ENCODE measurements at places on chromosomes 1 and 21.

GRCh38 chr1:168243636-168244212 lies 17.9 kb downstream of the SFT2D2 start:
- DNase-seq: no peak

- DNase-seq: no peak
Observed at GRCh38 chr1:15577691-15578090, 7.2 kb downstream of the AGMAT start.

GRCh38 chr1:202848191-202848542 lies 37.4 kb downstream of the PCAT6 start:
- DNase-seq: no peak

DNA sequence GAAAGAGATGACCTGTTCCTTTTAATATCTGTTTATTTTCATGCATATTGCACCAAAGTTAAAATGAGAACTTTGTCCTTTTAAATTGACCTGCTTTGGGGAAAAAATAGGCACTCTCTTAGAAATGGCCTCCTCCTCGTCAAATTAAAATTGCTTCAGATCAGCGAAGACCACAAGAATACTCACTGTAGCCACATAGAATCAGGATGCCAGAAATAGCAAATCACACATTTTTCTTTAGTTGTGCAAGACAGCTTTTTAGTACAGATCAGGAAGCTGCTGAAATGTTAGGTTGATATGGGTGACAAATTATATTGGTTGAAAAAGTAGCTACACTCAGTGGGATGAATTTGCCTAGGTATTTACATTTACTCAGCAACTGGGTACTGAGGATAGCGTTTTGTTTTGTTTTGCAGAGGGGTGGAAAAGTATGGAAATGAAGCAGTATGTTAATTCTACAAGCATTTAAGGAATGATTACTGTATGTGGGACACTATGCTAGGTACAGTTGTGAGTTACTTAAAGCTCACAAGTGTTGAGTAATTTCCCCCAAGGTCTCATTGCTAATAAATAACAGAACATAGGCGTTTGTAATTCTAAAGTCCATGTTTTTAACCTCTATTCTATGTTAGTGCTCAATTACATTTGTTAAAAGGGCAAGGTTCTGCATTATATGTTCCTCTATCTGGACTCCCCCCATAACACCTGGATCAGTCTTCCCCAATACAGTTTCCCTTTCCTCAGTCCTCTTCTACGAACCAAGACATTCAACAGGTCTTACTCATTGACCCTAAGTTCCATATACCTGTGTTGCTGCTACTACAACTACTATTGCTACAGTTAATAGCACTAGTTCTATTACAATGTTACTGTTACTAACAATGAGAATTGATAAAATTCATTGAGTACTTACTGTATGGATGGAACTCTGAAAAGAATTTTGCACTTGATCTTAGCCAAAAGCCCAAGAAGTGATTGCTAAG lies 99.4 kb upstream of the S1PR1 start:
- no peak for DNase-seq

- DNase-seq: no peak
Observed at GRCh38 chr21:27083144-27083543, 116.3 kb upstream of the ADAMTS5 start.

- no peak for DNase-seq
Observed at GRCh38 chr21:41647806-41648561, 118.9 kb downstream of the RIPK4 start.

GRCh38 chr1:218364028-218364710 lies 19.0 kb downstream of the TGFB2 start:
- DNase-seq: no peak

Measured in T-helper 22 cell (primary cell).